AG09319 (cell line): ENCODE measurements at places on chromosomes 13 and 19.
A peak's percentile ranks its signal among the peaks of the same experiment; 100 is the strongest.

DNA sequence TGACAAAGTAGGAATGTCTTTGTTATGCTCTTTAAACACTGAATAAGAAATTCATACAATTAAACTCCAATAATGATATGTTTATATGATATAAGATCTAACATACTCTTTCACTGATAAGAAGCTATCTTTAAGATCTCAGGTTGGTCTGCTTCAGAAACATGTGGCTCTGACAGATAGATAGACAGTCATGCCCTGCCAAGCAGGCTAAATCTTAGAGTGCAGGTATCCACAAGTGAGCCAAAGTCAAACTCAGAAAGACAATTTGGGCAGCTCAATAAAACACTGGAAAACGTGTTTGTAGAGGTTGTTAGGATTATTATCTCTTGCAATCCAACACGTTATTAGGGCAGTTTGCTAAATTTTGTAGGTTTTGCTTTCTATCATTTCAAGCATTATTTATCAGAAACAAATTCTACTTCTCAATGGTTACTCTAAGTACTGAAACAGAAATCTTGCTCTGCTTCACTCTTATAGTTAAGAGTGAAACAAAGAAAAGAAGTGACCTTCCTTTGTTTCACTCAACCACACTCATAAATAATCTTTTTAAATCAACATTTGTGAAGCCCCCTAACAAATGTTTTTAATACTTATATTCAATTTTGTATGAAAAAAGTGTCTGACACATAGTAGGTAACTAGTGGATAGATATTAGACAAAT, 1255.6 kb downstream of the DIAPH3 start:
- DNase-seq = no peak

DNA sequence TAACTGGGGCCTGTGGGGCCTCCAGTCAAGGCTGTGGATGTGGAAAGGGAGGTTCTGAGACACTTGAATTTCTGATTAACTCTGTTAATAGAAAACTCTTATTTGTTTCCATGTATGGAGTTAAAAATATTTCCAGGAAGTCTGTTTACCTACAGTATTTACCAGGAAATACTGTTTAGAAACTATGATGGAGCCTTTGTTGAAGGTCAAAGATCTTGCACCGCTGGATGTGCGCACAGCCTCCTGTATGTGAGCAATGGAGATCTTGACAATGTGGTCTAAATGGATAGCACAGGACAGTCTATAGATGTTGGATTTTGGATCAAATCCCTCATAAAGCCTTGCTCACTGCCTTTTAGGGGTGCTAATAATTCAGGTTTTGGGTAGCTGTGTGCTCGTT, 268.4 kb downstream of the DLEU7 start:
- DNase-seq = no peak

DNA sequence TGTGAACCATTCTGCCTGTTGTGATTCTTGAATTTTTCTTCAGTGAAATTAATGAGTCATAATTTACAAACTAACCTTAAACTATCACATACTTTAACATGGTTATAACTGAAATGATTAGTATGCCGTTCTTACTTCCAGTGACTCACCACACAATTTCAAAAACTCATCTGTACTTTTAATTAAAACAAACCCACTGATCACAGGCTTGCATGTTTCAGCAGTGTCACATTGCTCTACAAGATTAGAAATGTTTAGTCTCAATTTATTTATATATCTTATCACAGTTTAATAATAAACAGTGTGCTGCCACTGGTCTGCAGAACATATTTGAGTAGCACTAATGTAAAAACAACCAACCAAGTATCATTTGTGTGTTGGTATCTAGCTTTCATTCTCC, 2227.9 kb upstream of the PCDH20 start:
- no peak for DNase-seq

DNA sequence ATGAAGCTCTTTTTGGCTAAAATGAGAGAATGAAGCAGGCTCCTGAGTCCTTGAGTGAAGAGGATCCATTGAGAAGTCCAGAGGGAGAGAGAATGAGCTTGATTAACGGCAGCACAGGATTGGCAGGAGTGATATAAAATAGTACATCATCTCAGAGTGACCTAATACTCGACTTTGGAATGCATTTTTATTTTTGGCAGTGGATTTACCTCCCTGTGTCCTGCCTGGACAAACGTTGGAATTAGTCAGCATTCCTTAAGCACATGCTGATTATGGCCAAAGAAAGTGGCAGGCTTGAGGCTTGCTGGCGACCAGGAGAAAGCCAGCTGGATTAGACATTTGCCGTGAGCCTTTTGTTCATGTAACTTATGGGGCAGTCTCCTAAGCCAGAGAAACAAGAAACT, 22.9 kb downstream of the LRCH1 start:
- peak; percentile 32 for DNase-seq

- DNase-seq = no peak
Measured at GRCh38 chr19:37519890-37520289, 13.2 kb downstream of the ZNF793 start.

DNA sequence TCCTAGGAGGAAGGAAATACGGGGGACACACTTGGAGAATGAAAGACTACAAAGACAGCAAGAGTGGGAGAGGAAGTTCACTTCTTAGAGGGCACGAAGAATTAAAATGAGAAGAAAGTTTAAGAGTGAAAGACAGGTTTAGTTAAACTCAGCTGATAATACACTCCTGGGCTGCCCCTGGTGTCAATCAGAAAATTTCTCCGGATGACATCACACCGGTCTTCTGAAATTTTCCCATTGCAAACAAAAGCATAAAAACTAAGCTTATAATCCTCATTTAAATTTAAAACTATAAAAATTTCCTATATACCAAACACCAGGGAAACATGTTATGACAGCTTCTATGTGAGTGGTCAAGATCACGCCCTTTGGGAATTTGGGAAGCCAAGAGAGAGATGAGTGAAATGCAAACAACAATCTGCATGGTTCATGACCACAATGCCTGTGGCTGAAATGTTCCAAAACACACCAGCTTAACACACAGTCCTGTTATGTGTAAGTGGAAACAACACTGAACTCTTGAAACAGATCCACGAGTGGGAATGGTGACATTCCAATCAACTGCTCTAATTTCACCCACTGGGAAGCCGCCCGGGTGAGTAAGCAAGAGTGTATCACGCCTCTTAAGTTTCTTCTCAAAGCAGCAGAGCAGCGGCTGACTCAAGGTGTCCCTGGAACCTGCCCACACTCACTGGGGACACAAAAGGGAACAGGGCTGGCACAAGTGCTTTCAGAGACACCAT, 49.0 kb downstream of the BRD4 start:
- DNase-seq = peak; percentile 59

DNA sequence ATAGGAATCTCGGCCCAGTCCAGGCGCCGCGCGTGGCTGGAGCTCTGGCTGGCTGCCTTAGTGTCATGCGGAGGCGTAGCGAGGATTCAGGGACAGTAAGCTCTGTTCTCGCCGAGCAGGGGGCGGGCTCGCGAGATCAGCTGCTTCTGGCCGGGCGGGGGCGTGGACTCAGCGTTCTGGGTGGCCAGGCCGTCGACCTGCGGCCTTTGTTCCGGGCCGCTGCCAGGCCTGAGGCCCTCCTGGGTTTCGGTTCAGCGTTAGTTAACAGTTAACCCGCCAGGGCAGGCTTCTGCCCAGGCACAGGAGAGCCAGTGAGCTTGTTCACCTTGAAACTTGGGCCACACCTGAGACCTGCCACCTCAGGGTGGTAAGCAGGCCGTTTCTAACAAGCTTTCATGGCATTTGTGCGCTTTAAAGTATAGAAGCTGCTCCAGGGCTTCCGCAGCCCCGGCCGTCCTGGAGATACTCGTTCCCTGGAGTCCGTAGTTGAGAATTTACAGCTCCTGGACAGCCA, 332.2 kb upstream of the SGCG start:
- no peak for DNase-seq

DNA sequence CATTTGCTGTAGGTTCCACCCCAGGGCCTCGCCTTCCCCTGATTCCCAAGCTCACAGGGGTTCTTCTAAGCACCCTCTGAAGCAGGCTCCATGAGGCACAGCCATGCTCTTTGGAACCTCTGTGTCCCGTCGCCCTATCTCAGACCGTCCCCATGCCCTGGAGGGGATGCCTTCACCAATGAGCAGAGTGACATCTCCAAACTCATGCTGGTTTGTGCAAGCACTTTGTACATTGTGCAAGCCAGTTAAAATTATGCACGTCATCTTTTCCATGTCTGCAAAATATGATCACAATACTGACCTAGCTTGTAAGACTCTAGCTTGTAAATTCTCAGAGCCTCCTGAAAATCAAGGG, 46.5 kb upstream of the RAP2A start:
- DNase-seq = no peak

GRCh38 chr13:32581177-32581786, 5.0 kb upstream of the PDS5B start:
- DNase-seq = no peak

- no peak for DNase-seq
Measured at GRCh38 chr19:10045371-10045770, 32.1 kb downstream of the RDH8 start.
